ENCODE measurements at places on chromosomes 12 and 14.
A peak's percentile ranks its signal among the peaks of the same experiment; 100 is the strongest.

DNA sequence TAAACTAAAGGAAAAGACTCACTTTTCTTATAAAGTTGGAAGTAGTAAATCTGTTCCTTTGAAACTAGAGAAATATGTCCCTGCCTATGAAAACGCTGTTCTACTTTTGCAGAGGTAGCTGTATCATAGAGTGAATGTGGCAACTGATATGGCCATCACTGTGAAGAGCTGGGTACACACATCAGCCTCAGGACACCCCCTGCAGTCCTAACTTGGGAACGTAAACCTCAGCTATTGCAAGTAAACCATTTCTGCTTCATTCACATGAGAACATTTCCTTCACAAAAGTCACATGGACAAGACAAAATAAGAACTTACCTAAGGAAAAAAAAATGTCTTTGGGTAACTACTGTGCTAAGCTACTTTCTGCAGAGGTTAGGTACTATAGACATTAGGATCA, 233.3 kb upstream of the PPFIA2 start:
- DNase-seq: no peak

GRCh38 chr12:14664434-14665023, 31.9 kb downstream of the GUCY2C start:
- DNase-seq: peak; percentile 30

- no peak for DNase-seq
Measured at GRCh38 chr14:89377544-89377943, 39.5 kb downstream of the FOXN3 start.

GRCh38 chr14:44403193-44403592, 103.9 kb downstream of the FSCB start:
- no peak for DNase-seq

- DNase-seq: no peak
Measured at GRCh38 chr14:103684471-103684870, 30.8 kb downstream of the XRCC3 start.

DNA sequence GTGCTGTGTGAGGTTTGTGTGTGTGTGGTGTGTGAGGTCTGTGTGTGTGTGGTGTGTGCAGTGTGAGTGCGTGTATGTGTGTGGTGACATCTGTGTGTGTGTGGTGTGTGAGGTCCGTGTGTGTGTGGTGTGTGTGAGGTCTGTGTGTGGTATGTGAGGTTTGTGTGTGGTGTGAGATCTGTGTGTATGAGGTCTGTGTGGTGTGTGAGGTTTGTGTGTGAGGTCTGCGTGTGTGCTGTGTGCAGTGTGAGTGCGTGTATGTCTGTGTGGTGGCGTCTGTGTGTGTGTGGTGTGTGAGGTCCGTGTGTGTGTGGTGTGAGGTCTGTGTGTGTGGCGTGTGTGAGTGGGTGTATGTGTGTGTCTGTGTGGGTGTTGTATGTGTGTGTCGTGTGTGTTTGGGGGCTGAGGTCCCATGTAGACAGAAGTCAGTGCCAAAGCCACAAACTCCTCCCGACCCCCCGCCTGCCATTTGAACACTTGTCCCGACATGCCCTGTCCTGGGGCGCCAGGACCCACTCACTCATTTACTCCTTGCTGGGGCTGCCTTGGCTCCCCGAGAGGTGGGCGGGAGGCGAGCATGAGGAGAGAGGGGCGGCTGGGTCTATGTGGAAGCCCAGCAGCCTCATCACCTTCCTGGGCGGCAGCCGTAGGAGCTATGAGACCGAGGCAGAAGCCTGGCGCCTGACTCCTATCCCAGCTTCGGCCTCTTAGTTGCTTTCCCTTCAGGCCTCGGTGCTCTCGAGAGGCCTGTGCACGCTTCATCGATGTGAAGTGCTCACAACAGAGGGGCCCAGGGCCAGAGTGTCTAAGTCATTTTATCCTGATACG, 20.5 kb downstream of the RILPL1 start:
- no peak for DNase-seq

DNA sequence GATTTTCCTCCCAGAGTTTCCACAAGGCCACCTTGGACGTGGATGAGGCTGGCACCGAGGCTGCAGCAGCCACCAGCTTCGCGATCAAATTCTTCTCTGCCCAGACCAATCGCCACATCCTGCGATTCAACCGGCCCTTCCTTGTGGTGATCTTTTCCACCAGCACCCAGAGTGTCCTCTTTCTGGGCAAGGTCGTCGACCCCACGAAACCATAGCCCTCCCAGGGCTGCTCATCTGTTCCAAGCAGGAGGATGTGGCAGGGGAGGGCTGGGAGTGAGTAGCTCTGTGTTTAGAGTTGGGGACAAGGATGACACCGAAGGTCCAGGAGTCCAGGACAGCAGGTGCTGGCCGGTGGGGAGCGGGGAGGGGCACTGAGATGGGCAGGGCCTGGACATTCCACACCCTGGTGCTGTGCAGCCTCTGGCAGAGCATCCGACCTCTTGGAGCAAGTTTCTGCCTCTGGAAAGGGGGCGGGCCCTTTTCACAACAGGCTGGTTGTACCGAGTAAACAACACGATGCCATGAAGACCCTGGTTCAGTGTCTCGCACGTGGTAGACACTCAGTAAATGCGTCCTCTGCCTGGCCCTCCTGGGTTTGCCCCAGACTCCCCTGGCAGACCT, 8.2 kb downstream of the SERPINA4 start:
- DNase-seq: no peak

GRCh38 chr14:69650948-69651369, 39.6 kb downstream of the SUSD6 start:
- peak; percentile 21 for DNase-seq

- DNase-seq: no peak
Measured at GRCh38 chr14:35631071-35631805, 97.3 kb downstream of the INSM2 start.

DNA sequence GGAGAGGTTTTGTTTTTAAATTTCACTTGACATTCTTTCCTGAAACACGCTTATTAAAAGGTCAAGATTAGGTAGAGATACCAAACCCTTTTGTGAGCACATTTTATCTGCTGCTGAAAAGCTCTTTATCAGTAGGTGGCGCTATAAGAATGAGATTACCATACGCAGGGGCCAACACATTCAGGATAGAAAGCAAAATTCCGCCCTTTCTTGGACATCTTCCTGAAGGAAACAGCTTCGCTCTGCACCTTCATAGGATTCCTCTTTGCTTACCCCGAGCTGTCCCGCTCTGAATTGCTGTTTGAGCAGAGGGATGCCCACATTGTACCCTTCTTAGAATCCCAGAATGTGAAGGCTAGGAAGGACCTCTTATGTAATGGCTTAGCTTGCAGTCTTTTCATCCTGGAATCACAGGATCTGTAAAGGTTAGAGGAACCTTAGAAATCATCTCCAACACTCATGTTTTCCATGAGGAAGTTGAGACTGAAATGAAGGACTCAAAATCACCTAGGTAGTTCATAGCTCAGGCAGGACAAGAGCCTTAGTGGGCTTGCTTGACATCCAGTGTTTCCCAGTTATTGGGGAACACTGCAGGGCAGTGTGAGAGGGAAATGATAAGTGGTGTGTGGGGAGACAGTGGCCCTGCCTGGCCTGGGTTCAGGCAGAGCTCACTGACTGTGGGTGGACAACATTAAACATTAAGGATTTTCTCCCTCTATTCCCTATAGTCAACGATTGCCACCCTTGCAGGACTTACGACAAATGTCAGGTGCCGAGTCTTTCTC, 38.7 kb upstream of the CRY1 start:
- DNase-seq: peak; percentile 57

GRCh38 chr12:27334721-27335082, 2.1 kb downstream of the BMAL2 start:
- DNase-seq: no peak

GRCh38 chr12:117450209-117450608, 88.8 kb upstream of the NOS1 start:
- no peak for DNase-seq

GRCh38 chr14:29527286-29527685, 400.4 kb downstream of the PRKD1 start:
- no peak for DNase-seq

DNA sequence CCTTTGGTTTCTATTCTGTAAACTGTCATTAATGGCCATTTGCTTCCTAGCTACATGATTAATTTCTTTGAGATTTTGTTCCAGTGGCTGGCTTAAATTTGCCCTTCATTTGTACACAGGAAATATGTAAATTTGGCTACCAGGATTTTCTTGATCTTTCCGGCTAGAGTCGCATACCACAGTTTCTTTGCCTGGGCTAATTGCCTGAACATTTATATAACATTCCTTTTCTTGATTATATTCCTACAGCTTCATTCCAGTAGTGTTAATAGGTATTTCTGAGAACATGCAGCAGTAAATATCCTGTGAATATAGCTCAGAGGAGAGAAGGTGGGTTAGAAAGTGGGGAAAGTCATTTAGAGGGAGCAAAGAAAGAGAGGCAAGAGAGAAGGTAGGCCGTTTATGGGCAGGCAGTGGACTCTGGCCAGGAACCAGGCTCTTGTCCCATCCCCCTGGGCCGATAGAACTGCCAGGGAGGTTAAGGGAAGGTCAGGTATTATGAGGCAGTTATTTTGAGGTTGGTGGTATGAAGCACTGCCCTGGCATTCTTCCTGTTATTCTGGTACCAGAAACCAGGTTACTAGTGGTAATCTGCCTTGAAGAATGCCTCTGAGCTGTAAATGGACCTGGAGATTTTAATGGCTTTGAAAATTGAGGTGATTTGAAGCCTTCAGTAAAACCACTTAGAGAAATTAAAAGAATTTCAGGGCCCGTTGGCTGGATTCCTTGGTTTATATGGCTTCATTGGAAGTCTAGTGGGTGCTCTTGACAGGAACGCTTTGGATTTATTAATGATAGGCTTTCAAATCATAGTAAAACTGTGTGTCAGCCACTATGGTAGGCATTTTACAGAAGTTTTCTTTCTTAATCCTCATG, 4.4 kb downstream of the RNF10 start:
- peak; percentile 89 for DNase-seq

Measured in NCI-H226 (cell line).